Fibroblast of gingiva (primary cell): ENCODE measurements at places on chromosomes 13 and 19.

DNA sequence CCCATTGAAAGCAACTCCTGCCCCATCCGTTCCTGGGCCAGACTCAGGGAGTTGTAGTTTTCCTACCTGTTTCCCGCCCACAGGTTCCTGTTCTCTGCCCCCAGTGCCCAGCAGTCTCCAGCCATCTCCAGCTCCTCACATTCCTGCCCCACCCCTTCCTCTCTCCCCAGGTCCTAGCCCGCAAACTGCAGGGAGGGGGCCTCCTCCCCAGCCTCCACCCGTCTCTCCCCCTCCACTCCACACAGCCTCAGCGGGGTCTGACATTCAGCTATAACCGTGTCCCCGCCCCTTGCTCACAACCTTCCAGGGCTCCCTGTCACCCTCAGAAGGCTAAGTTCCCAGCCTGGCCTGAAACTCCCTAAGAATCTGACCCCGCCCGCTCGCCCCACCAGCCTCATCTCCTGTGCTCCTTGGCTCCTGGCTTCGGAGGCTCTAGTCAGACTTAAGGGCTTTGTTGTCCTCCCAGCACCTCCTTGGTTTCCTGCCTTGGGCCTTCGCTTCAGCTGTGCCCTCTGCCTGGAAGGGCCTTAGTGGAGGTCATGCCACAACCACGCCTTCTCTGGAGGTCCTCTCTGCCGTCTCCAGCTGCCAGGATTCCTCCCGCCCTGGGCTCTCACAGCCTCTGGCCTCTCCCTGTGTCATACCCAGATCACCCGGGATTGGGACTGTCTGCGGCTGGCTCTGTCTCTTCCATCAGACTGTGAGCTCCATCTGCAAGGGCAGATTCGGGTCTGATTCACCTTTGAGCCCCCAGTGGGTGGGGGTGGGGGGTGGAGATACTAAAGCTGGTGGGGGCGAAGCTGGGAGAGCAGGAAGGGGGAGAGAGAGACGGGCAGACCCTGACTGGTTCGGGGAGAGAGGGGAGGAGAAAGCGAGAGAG lies 5.1 kb upstream of the SPACA6 start:
- peak; percentile 70 for DNase-seq

GRCh38 chr13:23965346-23965745 lies 68.0 kb upstream of the C1QTNF9B start:
- no peak for DNase-seq

DNA sequence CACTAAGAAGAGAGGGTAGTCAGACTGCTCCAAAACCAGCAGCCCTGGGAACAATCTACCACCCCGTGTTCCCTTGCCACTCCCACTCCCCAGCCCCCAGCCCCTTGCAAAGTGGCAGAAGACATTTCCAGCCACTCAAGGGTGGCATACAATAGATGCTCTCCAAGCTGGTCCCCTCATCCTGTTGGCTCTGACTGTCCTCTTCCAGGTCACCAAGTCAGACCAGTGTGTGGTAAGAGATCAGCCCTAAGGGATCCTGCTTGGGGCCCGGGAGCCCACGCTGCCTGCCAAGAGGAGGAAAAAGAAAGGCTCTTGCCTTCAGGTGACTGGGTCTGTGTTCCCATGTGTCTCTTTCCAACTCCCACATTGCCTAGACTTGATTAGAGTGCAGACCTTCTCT lies 25.0 kb downstream of the SERP2 start:
- no peak for DNase-seq

DNA sequence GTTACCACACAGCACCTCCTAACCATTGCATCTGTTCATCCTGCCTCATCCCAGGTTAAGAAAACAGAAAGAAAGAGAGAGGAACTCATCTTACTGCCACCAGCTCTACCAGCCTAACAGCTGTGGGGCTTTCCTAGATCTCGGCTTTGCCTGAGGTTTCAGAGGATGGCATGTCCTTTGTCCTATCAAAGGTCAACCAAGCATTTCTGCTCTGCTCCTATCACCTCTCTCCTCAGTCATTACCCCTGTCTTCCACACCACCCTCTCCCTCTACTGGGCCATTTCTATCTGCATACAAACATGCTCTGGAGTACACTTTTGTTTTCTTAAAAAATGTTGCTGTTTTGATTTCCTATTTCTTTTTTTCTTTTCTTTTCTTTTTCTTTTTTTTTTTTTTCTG lies 393.3 kb downstream of the IRS2 start:
- no peak for DNase-seq

GRCh38 chr13:74048756-74049155 lies 85.4 kb downstream of the KLF12 start:
- DNase-seq = no peak

DNA sequence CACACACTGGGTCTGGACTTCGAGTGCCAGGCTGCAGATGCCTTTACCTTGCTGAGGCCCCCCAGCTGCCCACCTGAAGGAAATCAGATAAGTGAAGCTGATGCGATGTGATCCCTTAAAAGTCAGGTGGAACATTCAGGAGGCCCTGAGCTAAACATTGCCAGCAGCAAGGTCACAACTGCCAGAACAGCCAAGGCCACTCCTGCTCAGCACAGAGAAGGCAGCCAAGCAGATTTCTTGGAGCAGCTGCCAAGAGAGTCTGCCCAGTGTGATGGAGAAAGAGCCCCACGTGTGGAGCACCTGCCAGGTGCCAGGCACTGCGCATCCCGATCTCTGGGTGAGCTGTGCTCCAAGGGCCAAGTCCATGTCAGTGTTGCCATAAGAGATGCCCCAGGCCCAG lies 20.6 kb upstream of the UQCRFS1 start:
- no peak for DNase-seq

- DNase-seq = peak; percentile 26
Measured at GRCh38 chr13:67390462-67391086, 160.4 kb upstream of the PCDH9 start.

DNA sequence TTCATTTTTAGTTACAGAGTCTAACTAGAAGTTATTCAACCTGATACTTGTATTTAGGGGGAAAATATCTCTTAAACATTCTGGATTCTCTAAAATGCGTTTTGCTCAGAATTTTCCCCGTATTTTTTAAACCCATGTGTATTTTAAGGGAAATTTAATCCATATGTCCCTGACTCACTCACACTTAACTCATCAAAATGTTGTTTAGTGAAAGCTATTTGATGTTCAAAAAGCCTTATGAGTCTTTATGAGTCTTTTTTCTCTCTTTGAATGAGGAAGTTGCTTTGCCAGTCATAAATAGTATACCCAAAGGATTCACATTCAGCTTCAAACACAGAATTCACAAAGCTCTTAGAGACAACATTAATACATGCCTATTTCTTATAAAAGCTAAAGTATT lies 16.4 kb downstream of the MAB21L1 start:
- DNase-seq = no peak

GRCh38 chr13:101876951-101877350 lies 424.5 kb downstream of the ITGBL1 start:
- no peak for DNase-seq

DNA sequence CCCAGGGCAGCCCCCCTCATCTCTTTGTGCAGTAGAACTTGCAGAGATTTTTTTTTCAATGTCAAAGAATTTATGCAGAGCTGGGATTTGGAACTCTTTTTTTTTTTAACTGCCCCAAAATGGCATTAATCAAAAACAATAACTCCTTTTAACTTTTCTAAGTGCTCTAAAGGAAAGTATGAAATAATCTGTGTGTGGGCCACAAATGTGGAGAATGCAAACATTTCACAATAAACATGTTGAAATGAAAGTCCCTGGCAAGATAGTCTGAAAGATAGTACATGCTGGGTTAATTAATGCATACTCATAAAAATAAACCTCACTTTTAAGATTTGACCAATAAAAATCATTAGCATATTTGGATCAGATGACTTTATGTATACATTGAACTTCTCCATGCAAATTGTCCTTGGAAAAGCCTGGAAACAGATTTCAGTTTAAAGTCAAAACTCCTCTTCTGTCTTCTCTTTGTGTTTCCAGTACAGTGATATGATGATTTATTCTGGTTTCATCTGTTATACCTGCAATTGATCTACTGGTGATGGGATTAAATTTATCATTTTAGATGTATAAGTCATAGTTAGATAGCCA lies 30.5 kb upstream of the ZNF536 start:
- no peak for DNase-seq

- no peak for DNase-seq
Measured at GRCh38 chr19:40744554-40745401, 5.5 kb downstream of the ACTMAP start.

DNA sequence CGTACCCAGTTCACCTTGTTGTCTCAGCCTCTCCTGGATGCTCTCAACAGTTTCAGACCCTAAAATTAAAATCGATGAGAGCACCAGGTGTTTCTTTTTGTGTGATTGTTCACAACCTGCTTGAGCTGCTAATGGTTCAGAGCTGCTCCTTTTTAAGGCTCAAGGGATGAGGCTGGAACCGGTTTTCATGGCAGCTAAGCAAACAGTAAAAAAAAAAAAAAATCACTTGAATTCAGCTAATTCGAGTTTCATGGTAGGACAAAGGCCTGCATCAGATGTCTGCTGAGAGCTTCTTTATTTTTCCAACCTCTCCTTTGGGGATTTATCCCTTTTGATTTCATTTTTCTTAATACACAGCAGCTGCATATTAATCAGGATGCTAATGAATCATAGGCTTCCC lies 6.5 kb downstream of the SYCE2 start:
- no peak for DNase-seq

- DNase-seq = no peak
Measured at GRCh38 chr19:35585848-35586247, at the start of gene PMIS2. TSS of gene PMIS2 (plus strand) at chr19:35586173. CDS start at chr19:35586260, 87 bp downstream.

GRCh38 chr13:22041741-22042140 lies 370.9 kb downstream of the FGF9 start:
- DNase-seq = no peak

GRCh38 chr13:40468227-40468838 lies 198.1 kb downstream of the FOXO1 start:
- no peak for DNase-seq

DNA sequence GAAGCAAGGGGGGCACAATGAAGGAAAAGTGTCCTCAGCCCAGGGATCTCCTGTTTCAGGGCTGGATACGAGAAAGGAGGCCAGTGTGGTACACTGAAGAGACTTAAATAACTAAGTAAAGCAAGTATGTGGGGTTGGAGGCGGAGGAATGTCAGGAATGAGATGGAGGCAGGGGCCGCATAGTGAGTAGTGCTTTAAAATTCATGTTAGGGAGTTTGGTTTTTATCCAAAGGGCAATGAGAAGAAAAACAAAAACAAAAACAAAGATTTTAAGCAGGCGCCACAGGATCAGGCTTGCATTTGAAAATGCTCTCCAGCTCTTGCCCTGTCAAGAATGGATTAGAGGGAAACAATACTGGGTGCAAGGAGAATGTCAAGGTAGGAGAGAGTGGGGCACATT lies 273.4 kb downstream of the DCLK1 start:
- DNase-seq = peak; percentile 26

GRCh38 chr19:28168557-28168956 lies 1044.4 kb downstream of the UQCRFS1 start:
- DNase-seq = no peak

DNA sequence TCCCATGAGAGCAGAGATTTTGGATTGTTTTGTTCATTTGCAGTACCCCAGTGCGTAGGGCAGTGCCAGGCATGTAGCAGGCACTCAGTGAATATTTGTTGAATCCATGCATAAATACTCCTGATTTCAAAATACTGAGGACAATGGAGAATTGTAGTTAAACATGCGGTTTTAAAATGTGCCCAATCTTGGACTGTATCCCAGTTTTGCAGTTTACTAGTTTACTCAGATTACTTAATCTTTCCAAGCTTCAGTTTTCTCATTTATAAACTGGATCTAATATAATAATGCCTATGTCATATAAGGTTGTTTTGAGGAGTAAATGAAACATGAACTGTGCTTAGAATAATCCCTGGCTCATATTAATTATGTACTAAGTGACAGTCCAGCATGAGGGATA lies 39.0 kb downstream of the RCBTB2 start:
- DNase-seq = peak; percentile 86

DNA sequence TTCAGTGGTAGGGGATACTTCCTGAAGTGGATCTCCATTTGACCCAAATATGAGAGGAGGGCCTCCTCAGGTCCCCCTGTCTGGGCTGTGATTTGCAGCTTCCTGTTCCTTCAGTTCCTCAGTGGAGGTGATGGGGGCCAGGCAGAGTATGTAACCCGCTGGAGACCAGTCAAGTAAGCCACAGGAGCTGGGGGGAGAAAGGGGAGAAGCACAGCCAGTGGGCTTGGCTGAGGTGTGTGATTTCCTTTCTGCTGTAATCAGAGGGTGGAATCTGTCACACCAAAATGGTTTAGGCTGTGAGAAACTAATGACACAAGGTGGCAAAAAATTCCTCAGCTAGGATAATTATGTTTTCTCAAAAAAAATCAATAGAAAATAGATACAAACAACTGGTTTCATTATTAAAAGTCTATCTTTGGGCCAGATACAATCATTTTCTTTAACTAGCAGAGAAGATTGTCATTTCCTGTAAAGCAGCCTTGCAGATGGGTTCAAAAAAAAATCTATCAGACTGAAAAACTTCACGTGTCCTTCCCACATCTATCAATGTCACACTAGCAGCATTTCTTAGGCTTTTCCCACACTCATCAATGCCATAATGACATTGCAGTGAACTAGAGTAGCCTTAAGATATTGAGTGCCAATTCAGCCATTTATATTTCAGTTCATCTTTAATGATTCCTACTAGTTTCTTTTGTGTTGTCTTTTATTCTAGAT lies 1660.3 kb downstream of the EFNB2 start:
- DNase-seq = no peak

GRCh38 chr13:24276306-24276705 lies 33.1 kb upstream of the C1QTNF9 start:
- no peak for DNase-seq

DNA sequence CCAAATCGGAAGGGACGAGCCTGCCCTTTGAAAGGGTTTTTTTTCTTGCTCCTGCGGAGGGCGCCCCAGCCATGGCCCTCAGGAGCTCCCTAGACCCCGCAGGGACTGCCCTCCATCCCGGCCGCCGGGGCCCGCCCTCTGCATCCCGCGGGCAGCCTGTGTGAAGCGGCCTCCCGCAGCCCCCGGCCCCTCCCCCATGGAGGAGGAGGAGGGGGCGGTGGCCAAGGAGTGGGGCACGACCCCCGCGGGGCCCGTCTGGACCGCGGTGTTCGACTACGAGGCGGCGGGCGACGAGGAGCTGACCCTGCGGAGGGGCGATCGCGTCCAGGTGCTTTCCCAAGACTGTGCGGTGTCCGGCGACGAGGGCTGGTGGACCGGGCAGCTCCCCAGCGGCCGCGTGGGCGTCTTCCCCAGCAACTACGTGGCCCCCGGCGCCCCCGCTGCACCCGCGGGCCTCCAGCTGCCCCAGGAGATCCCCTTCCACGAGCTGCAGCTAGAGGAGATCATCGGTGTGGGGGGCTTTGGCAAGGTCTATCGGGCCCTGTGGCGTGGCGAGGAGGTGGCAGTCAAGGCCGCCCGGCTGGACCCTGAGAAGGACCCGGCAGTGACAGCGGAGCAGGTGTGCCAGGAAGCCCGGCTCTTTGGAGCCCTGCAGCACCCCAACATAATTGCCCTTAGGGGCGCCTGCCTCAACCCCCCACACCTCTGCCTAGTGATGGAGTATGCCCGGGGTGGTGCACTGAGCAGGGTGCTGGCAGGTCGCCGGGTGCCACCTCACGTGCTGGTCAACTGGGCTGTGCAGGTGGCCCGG lies 815 bp downstream of the MAP3K10 start:
- DNase-seq = no peak

DNA sequence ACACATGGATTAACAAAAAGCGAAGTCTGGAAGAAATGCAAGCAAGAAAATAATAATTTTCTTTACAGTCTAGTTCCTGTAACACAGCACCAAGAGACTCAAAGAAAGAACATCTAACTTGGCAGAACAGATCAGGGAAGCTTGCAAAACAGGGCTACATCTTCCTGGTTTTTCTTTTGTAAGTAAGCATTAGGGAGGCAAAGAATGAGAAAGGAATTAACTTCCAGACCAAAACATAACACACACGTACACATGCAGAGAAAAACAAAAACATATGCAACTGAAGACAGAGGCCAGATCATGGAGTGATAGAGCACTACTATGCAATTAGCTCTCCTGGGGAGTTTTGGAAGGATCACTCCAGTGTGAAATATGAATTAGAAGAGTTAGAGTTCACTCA lies 120.5 kb downstream of the DIAPH3 start:
- peak; percentile 90 for DNase-seq
